Hypothalamus (tissue), 51 donors: ENCODE measurements at places on chromosomes 5 and 9.
A peak's percentile ranks its signal among the peaks of the same experiment; 100 is the strongest.

DNA sequence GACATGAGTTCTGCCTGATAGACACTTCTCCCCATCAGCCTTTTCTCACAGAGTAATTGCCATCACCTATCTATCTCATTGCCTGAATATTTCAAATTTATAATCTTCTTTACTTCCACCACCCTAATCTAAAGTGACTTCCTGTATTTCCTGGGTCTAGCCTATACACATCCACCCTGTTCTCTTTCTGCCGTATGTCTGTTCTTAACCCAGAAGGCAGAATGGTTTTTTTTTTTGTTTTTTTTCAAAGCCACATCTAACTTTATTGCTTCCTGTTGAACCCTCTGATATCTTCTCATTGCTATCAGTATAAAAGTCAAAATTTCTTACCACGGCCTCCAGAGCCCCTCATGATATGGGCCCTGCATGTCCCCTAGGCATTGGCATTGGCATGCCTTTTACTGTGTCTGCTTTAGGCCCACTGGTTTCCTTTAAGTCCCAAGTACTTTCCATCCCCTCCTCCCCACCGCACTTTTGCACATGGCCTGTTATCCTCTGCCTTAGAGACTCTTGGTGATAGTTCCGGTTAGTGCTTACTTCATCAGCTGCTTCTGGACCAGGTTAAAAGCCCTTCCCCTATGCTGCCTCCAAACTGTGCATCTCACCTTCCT lies 159.9 kb downstream of the MAN2A1 start:
- DNase-seq: no peak

- DNase-seq: peak; percentile 28
Measured at GRCh38 chr5:15320871-15321270, 179.1 kb upstream of the FBXL7 start.

DNA sequence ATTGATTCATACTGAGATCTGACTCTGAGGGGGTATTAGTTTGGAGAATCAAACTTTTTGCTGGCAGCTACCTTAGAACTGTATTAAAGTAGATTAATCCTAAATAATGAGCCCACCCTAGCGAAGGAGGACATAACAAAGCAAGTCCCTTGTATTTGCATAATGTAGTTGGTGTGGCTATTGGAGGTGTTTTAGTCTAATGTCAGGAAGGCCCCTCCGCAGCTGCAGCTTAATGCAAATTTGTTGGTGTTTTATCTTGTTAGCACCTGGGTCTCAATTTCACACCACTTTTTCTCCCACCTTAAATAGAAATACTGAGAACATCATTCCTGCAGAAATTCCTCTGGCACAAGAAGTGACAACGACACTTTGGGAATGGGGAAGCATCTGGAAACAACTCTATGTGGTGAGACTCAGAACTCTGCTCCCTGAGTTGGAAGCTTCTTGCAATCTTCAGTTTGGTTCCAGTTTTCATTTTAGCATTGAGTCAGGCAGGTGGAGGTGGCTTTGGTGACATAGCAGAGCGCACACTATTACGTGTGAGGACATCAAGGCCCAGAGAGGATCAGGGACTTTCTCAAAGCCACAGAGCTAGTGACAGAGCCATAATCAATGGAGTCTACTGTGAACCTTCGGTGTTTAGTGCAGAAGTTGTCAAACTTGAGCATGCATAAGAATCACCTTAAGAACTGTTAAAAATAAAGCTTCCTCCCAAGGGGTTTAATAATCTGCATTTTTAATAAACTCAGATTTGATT lies 33.9 kb downstream of the DOCK2 start:
- no peak for DNase-seq

GRCh38 chr9:26971721-26972120 lies 15.5 kb downstream of the IFT74 start:
- DNase-seq: no peak

- no peak for DNase-seq
Measured at GRCh38 chr5:93886098-93886806, 144.9 kb upstream of the POU5F2 start.

DNA sequence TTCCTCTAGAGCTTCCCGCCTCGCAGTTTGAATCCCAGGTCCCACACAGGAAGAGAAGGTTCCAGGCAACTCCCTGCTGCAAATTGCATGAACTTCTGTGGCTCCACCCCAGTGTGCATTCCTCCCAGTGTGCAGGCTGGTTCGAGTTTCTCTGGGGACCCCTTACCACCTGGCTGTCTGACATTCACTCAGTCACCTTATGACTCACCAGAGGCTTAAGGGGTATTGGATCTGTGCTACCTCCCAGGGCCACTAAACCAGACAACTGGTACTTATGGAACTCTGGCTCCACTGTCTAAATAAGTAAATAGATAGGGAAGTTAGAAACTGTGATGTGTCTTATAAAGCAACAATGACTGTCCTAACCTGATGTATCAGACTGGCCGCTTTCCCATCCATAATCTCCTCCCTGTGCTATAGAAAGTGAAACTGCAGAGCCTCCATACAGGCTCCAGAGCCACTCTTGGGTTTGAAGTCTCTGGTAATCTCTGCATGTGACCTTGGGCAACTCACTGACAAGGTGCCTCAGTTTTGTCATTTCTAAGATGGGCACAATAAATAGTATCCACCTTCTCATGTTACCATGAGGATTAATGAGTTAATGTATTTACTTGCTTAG lies 720.6 kb downstream of the SEMA5A start:
- no peak for DNase-seq

DNA sequence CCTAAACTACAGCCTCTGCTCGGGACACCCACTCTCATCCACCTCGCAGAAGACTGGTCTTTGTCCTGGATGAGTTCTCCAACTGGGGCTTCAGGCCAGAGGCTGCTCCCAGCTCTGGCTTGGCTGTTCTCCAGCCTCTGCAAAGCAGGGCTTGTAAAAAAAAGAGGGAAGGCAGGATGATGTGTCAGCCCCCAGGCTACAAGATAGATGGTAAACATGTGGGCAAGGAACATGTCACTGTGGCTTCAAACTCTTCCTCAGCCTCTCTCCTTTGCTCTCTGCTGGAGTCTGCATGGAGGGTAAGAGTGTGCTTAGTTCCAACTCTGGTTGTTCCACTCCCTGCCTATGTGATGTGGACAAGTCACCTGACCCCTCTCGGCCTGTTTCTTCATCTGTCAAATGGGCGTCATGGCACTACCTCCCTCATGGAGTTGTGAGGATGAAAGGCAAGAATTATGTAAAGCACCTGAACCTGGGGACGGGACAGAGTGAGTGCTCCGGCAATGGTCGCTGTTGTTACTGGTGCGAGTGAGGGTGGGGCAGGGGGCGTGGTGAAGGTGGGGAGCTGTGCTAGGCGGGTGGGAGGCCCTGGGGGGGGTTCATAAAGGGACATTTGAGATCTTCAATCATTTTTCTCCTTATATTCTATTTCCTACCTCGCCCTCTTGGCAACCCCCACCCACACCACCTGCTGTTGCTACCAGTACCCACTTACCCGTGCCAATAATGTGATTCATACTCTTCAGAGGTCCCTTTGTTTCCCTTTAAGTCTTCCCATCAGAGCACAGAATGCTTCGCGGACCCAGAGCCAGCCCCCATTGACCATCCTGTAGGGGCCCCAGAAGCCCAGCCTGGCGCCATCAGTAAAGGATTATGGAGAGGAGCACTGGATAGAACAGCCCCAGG lies 6.8 kb upstream of the ZNF79 start:
- no peak for DNase-seq

DNA sequence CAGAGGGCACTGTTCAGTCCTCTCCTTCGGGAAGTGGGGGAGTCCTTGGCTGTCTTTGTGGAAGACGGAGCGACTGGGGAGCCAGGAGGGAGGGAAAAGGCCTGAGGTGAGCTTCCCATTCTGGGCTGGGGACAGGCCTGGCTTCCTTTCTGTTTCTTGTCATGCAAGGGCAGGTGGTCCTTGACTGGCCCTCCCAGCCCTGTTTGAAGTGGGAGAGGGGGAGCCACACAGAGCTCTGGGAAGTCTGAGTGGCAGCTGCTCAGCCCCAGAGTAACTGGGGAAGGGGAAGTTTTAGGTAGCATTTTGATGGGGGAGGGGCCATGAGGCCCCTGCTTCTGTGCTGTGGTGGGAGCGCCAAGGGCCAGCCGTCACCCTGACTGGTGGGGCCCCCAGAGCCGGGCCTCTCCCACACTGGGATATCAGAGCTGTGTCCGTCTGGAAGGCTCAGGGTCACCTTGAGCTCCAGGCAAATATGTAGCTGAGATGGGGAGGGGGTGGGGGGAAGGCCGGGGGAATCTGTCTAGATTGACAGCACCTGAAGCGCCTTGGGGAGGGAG lies 6.5 kb downstream of the UNC5A start:
- DNase-seq: no peak

DNA sequence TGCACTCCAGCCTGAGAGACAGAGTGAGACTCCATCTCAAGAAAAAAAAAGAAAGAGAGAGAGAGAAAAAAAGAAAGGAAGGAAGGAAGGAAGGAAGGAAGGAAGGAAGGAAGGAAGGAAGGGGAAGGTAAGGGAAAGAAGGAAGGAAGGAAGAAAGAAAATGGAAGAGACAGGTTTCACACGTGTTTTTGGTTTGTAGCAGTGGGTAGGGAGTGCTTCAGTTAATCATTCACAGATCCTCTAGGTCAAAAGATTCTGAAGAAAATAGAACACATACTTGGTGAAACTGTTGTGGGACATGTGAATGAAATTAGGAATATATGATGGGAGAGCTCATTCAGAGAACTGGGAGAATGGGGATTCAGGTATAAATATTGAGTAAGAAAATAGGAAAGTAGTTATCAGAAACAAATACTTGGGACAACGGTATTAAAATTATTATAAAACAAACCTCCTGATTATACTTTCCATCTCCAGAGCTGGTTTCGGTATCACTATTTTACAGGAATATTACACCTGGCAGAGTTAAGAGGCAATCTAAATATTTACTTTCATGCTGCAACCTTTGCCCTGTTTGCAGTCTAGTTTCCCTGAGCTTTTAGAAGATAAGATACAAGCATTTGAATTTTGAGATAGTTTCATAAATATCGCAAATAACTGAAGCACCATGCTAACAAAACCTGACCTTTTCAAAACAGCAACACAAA lies 37.2 kb downstream of the MARVELD2 start:
- no peak for DNase-seq
